ENCODE measurements at places on chromosomes 3 and 15.

- no peak for DNase-seq
These were observed 70.2 kb downstream of the IGF1R start for GRCh38 chr15:98718426-98719136.

GRCh38 chr3:124965413-124965812 lies 30.9 kb upstream of the MUC13 start:
- no peak for DNase-seq

DNA sequence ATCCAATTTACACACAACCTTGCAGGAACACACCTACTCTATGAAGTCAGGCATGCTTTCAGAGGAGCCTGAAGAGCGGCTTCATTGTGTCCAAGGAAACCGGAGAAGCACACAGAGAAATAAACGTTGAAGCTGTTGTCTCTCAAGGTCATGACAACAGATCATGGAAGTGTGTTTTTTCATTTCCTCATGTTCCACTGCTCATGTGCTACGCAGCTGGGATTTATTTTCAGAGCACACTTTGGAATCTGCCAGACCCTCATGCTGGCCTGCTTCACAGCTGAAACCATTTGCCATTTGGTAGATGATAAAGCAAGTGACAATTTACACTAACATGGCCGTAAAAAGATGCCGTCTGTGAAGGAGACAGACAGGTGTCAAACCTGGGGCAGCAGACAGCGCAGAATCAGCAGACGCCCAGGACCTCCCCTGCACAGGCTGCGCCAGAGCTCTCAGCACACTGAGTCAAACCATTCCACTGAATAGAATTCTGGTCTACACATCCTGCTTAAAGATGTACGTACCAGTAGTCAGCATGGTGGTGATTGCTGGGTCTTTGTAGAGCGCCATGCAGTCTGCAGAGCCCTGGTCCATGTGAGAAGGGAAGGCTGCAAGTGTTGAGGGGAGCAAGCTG lies 99.3 kb downstream of the ARNT2 start:
- DNase-seq: no peak

DNA sequence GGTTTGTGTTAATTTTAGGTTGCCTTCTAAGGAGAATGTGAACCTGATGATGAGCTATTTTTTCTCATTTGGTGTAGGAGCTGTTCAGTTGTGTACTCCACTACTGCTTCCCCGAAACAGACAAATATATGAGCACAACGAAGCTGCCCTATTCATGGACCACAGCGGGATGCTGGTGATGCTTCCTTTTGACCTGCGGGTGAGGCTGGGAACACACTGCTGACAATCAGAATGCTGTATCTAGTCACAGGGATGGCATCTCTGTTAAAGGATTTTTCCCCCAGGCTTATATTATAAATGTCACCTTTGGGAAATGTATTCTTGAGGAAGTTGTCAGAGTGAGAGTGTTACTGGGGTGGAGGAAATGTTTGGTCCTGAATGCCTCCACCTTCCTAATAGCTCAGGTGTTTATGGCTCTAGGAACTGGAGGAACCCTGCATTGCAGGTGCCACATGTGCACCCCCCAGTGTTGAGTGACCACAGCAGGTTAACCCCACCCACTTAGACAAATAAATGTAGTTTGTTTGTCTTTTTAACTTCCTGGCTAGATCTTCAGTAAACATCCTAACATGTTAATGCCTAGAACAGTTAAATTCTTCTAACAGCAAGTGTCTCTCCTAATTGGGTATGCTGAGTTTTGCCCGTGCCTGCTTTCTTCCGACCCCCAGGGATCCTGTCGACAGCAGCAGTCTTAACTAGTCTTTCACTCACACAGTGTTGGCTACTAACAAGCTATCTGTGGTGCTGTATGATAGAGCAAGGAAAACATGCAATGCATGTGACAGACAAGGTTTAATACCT lies 35.7 kb downstream of the SRP14 start:
- DNase-seq: no peak

GRCh38 chr15:38954090-38954489 lies 389.5 kb upstream of the RASGRP1 start:
- DNase-seq: no peak

- DNase-seq: no peak
These were observed 217.9 kb upstream of the SLCO3A1 start for GRCh38 chr15:91635641-91636040.

GRCh38 chr15:41499109-41499851 lies 5.6 kb downstream of the ITPKA start:
- DNase-seq: no peak

- DNase-seq: no peak
These were observed 185.2 kb upstream of the CFAP20DC start for GRCh38 chr3:59234884-59235633.

DNA sequence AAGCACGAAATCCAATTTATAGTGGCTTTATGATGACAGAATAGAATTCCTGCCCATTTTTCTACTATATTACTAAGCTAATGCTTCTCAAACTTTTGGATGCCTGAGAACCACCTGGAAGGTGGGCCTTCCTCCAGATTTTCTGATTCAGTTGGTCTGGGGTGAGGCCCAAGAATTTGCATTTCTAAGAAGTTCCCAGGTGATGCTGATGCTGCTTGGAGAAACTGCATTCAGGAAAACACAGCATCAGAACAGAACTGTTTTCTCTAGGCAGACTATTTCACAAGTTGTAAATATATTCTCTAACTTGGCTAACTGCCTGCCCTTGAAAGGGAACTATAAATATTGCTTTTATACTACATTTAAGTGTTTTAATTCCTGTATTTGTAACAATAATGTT lies 644.9 kb upstream of the DPPA4 start:
- no peak for DNase-seq

GRCh38 chr3:180252683-180253082 lies 215.9 kb upstream of the PEX5L start:
- no peak for DNase-seq

DNA sequence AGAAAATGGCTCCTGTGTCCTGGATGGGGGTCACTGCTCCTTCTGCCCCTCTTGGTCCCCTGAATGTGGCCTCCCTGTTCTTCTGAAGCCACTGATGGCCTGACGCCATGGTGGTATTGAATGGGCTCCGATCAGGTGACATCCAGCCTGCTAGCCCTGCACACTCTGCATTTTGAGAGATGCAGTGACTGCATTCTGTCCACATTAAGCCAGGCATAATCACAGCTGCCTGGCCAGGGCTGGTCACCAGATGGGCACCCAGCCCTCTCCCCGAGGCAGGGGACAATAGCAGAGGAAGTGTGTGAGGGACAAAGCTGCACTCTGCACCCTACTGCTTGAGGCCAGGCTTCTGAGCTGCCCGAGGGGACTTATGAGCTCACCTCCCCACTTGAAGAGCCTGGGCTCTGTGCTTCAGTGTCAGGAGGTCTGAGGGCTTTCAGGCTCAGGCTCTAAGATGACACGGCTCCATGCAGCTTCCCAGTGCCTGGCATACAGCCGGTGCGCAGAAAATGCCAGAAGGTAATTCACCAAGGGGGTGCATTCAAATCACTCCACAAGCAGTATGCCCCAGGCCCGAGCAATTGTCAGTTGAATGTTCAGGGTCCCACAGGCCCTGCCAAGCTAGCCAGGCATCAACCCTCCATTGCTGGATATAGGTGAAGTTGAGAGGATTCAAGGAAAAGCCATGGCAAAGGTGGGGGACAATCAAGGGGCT lies 56.8 kb downstream of the WNT7A start:
- DNase-seq: no peak

DNA sequence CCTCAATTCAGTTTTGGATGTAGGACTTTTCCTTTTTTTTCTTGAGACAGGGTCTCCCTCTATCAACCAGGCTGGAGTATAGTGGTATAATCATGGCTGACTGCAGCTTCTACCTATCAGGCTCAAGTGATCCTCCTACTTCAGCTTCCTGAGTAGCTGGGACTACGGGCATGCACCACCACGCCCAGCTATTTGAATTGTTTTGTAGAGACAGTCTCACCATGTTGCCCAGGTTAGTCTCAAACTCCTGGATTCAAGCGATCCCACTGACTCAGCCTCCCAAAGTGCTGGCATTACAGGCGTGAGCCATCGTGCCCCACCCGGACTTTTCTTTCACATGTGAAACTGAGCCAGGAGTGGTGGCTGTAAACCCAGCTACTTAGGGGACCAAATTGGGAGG lies 3.5 kb downstream of the RNU5B-1 start:
- DNase-seq: no peak

GRCh38 chr15:101296418-101297405 lies 1.7 kb upstream of the SNRPA1 start:
- no peak for DNase-seq

GRCh38 chr15:27165590-27165989 lies 194.6 kb downstream of the GABRG3 start:
- DNase-seq: no peak

DNA sequence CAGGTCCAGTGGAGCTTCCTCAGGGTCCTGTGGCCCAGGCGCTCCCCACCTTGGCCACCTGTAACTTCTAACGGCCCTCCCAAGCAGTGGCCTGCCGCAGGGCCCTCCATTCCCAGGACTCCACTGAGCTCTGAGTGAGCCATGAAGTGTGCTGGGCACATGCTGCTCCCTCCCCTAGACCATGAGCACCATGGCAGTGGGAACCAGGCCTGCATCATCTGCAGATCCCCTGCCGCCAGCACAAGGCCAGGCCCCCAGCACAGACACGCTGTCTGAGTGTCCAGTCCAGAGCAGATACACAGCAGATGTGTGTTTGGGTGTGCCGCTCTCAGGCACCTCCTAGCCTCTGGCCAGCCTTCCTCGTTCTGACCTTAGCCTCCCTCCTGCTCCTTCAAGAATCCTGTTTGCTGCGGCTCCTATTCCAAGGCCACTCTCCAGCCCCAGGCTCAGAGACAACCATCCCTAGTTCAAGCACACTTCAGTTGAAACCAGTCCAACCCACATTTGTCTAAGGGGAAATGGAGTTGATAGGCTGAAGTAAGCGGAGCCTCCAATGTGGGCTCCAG lies 7.0 kb upstream of the KLF15 start:
- no peak for DNase-seq

GRCh38 chr3:40068636-40069035 lies 240.9 kb upstream of the EIF1B start:
- DNase-seq: no peak

DNA sequence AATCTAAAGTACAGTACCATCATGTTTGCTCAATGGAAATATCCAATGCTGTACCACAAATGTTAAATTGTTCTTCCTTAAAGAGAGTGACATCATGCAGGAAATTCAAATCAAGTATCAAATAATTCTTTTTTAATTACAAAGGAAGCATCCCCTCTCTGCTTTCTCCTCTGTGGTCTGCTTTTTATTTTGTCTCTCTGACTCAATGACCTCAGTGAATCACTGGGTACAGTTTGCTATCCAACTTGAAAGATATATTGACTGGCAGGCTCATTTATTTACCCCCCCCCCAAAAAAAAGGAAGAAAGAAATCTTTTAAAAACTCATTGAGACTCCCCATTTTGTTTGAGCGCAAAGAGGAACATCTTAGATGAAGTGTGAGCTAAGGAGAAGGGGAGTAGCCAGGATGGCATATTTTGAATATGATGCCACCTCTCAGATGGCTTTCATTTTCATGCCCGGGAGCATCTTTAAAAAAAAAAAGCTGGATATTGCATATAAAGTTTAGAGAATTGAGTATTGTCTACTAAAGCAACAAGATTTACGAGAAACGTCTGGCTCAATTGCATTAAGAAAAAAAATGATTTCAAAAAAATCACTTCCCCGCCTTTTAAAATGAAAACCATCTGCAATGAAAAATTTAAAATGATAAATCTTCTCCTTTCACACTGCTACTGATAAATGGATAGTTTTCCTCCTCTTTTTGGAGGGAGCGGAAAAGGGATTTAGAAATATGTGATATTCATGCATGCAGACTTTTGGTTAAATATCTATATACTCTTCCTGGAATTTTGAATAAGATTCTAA lies 307.1 kb upstream of the DPH6 start:
- no peak for DNase-seq

GRCh38 chr3:11306817-11307589 lies 34.8 kb downstream of the ATG7 start:
- DNase-seq: no peak

GRCh38 chr15:63396152-63396928 lies 14.7 kb upstream of the CA12 start:
- no peak for DNase-seq

DNA sequence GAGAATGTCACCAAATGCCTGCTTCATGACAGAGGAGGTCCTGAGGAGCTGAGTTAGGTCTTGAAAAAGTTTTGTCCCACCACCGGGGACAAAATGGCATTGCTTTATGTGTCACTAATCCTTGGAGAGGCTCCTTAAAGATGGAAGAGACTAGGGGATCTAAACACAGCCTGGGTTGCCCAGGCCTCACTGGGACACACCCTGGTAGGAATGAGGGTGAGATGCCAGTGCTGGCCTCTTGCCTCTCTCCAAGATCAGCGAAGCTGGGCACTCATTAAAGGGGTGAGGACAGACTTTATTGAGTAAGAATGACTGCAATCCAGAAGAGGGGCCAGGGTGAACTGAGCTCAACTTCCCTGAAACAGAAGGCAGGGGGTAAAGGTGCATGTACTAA lies 58.5 kb upstream of the KLF13 start:
- DNase-seq: no peak

DNA sequence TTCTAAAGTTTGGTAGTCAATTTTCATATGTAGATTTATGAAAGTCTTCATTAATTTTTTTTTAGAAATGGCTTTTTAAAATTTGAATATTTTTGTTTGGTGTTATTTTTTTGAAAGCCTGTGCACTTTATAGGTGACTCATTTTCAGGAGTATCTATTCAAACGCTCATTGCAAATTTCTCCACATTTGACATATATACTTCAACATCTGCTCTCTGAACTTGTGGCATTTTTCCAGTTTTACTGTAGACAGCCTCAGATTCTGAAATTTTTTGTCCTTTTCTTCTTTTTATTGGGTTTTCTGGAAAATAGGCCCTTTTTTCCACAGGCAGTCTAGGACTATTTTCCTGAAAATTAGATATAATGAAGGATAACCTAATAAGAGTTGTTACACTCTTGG lies 396.6 kb downstream of the RBMS3 start:
- DNase-seq: no peak

DNA sequence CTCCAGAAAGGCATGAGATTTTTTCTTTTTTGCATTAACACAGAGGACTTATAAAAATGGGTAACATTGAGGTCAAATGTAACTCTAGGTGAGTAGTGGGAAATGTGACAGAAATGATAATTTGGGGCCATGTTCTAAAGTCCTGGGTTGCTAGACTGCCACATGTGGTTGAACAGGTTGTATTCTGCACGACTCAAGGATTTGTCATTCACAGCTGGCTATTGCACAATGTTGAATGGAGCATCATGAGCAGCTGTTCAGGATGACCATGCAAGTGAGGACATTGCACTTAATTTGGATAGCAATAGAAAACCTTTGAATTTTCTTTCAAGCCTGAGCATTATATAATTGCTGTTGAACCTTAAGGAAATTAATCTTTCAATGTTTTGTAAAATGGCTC lies 396.6 kb downstream of the NAALADL2 start:
- DNase-seq: no peak

GRCh38 chr15:83275412-83275811 lies 9.1 kb downstream of the BNC1 start:
- DNase-seq: no peak

Measured in GOT3 (cell line).